ENCODE measurements at places on chromosomes 4 and X.

GRCh38 chr4:184192933-184193332, 24.7 kb downstream of the ENPP6 start:
- no peak for DNase-seq

GRCh38 chr4:86380181-86380724, 20.4 kb upstream of the MAPK10 start:
- DNase-seq = no peak

DNA sequence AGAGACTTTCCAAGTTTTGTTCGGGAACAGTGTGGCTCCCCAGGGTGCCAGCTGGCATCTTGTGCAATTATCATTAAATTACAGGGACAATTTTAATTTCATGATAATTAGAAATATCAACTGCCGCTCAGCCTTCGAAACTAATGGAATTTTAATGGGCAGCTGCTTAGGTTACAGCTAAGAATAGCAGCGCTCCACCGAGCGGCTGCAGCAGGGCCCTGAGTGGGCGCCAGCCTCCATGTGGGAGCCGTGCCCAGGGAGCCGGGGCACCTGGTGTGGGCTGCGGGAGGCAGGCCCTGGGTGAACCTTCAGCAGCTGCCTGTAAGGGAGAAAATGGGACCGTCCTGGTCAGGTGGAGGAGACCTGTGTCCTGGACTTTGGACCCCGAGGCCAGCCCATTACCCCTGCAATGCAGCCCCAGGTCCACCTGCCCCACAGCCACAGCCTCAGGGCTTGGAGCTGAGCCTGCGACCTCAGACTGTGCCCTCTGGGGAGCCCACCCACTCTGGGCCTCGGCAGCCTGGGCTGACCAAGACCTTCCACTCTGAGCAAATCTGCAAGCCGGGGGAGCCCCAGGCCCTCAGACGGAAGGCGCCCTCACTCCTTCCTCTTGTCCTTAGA, 21.1 kb downstream of the MSANTD1 start:
- no peak for DNase-seq

DNA sequence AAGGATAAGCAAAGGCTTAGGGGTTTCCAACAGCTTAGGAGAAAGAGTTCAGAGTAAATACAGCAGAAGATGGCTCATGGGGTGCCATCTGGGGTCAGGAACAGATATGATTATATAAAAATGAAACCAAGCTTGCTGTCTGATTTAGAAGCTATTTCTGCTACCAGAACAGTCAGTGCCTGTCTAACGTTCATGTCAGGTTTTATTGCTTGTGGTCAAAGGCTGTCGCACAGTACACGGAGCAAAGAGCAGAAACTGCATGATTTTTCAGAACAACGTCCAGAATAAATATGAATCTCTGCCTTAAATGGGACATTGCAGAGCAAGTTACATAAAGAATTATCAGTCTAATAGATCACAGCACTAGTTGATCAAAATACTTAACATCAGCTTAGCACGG, 17.4 kb downstream of the CETN2 start:
- DNase-seq = no peak

DNA sequence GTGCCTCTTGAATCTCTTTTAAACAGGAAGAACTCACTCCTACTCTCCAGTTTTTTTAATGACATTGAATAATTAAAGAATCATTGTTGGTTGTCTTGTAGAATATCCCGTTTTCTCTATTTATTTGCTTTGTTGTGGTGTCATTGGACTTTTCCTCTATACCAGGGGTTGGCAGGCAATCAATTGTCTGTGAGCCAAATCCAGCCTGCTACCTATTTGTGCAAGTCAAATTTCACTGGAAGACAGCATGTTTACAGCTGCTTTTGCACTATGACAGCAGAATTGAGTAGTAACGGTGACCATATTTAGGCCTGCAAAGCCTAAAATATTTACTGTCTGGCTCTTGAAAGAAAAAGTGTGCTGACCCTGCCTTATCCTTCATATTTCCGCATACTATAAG, 34.8 kb downstream of the POLA1 start:
- DNase-seq = no peak

- no peak for DNase-seq
These were observed 920 bp downstream of the HTT-AS start for GRCh38 chr4:3073158-3074077.

DNA sequence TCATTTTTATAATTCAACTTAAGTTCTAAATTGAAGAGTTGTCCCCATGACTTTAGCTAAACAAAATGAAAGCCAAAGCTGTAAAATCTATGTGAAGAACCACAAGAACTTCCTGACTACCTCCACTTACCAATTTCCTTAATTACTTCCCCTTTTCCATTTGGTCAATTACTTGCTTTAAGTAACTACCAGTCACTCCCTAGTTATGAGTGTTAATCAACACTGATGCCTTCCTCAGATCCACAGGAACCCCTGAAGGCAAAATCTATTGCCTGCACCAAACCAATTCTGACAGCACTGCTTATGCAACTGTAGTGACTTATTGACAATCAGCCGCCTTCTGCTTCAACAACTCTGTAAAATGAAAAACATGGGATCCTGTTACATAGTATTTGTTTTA, 10.5 kb downstream of the RBMX start:
- DNase-seq = no peak

DNA sequence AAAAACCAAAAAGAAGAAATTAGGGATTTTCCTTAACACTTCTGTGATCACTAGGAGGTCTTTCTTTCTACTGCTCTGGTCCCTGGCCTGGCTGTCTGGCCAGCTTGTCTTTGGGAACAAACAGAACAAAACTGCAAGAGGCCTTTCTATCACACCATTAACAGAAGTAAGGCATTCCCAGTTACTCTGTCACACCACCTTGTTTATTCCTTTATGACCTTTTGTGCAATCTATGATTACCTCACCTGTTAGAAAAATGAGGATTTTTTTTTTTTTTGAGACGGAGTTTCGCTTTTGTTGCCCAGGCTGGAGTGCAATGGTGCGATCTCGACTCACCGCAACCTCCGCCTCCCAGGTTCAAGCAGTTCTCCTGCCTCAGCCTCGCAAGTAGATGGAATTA, 3.0 kb downstream of the METAP1 start:
- no peak for DNase-seq

DNA sequence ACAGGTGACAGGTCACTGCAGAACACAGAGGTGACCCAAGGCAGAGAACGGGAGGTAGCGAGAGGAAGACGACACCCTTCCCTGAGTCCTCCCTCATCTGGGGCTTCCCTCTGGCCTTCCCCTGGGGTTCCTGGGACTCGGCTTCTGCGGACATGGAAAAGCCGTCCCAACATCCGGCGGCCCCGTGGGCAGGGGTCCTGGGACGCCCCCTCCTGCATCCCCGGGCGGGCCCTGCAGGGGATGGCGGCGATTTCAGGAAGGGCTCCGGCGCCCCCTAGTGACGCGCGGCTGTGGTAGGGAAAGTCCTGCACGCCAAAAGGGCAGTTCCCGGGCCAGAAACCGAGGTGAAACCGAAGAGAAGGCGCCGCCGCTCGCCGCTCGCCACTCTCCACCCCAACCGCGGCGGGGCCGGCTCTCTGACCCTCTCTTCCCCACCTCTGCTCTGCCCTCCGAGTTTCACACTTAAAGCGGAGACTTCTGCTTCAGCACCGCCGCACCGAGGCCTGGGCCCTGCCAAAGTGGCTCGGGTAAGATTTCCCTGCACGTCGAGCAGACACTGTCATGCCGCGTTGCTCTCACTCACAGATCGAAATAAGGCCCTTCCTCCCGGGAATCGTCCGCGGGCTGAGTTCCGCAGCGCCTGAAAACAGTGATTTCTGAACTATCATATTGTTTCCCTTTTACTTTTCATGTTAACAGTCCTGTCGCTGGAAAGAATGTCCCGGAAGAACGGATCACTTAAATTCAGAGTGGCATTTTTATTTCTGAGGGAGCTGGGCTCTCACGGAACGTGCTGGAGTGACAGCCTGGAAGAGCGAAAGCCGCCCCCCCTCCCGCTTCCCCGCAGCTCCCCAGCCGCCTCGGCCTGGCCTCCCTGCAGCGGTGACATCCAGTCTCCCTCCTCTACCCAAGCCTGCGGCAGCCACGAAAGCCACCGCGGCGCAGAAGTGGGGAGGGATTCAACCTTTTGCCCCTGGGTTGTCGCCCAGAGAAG, 110.6 kb downstream of the DCTD start:
- DNase-seq = peak; percentile 80

- no peak for DNase-seq
These were observed 1.6 kb downstream of the SHISA3 start for GRCh38 chr4:42398871-42399331.

- DNase-seq = peak; percentile 54
These were observed 571.9 kb upstream of the LCORL start for GRCh38 chr4:18593297-18594002.

GRCh38 chr4:145481942-145482208, 222 bp downstream of the SMAD1 start:
- DNase-seq = no peak

- DNase-seq = no peak
These were observed 62.1 kb upstream of the LANCL3 start for GRCh38 chrX:37509349-37509748.

DNA sequence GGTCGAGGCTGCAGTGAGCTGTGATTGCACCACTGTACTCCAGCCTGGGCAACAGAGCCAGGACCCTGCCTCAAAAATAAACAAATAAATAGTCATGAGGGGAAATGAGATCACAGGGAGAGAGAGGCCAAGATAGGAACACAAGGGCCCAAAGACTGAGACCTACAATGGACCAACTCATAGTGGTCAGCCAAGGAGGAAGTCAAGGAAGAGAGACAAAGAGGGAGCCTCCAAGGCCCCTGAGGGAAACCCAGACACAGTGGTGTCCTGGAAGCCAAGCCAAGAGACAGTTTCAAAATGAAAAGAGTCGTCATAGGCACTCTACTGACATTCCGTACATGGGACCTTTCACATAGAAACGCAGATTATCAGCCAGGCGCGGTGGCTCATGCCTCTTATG, 153.3 kb downstream of the BCOR start:
- no peak for DNase-seq

- DNase-seq = peak; percentile 1
These were observed 5.1 kb downstream of the MXD4 start for GRCh38 chr4:2256781-2257191.

DNA sequence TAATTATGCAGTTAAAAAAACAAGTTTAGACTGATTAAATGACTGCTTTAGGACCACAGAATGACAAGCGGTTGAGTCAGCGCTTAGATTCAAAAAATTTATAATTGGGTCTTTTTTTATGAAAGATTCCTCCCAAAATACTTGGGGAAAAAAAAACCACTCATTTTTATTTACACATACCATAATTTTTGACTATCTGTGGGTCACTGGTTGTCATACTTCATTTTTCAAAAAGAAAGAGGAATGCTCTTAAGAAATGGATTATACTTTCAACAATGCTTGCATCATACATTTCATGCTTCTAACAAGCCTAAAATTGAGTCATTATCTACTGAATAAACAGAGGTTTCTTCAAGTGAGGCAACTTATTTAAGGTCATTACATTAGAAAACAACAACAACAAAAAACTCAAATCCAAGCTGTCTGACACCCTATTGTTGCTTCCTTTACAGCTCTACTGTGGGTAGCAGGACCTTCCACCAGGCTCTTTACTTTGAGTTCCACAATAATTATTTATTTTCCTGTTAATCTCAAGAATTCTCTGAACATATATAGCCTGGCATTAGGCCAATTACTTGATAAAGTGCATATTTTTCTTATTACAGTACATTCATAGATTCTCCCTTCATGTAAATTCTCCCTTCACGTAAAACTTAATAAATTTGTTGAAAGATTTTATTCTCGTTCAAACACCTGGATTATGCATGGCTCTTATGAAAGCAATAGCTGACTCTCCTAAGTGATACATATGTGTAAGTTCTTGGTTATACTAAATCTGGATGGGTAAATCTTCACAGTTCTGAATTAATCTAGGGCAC, 445.5 kb downstream of the PCDH10 start:
- DNase-seq = no peak

- DNase-seq = no peak
These were observed 554 bp downstream of the KLHL15 start for GRCh38 chrX:24026432-24026831.

DNA sequence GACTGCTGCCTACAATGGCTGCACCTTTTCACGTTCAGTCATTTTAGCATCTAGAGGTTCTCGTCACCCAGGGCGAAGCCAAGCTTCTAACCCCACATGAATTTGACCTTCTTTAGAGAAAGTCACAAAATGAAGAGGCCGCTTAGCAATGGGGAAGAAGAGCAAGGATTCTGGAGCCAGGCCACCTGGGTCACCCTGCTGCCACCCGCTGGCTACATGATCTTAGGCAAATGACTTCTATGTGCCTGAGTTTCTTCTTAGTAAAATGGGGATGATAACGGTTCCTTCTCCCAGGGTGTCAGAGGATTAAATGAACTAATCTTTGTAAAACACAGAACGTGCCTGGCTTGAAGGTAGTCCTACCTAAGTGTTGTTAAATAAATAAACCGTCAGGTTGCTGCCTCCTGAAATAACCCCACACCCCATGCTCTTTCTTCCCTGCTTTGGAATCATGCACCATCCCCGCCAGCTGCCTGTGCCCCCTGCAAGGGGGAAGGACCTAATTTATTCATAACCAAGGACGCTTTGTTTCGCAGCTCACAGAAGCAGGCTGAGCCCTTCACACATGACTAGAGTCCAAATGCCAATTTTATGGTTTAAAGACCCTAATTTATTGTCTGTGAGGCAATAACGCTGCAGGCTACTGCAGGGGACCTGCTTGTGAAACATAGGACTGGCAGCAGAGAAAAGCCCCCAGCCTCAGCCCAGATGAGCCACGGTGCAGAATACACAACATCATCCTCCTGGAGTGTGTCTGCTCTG, 28.6 kb upstream of the NSG1 start:
- DNase-seq = no peak

GRCh38 chrX:43589735-43590134, 66.4 kb upstream of the MAOA start:
- DNase-seq = no peak

GRCh38 chr4:89111833-89112563, 665 bp downstream of the TIGD2 start:
- no peak for DNase-seq

- DNase-seq = no peak
These were observed 132.9 kb upstream of the SPANXC start for GRCh38 chrX:141375011-141375760.

GRCh38 chrX:38220415-38221390, at the start of gene SRPX:
TSS of gene SRPX (minus strand) at chrX:38220871. CDS start at chrX:38220792, 79 bp downstream.
- no peak for DNase-seq

GRCh38 chr4:59571805-59572430, 1628.2 kb upstream of the ADGRL3 start:
- DNase-seq = no peak

DNA sequence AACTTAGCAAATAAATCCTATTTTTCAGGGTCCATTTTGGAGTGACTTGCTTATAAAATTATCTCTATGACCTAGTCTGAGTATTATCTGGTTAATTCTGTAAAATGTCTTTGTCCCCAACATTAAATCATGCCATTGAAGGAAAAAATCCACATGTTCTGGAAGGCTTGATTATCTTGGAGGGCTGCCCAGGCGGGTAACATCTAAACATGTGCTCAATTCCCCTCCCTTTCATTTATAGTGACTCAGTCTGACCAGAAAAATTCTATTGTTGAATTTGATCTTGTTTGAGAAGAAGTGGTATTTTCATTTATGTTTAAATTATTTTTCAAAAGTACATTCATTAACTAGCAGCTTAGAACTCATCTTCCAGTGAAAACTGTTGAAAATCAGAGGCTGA, 55.4 kb upstream of the SLC10A7 start:
- no peak for DNase-seq

Measured in activated CD4-positive, alpha-beta T cell treated with anti-CD3 and anti-CD28 coated beads for 48 hours (primary cell).